NCI-H510A (cell line): ENCODE measurements at places on chromosomes 5 and 9.

DNA sequence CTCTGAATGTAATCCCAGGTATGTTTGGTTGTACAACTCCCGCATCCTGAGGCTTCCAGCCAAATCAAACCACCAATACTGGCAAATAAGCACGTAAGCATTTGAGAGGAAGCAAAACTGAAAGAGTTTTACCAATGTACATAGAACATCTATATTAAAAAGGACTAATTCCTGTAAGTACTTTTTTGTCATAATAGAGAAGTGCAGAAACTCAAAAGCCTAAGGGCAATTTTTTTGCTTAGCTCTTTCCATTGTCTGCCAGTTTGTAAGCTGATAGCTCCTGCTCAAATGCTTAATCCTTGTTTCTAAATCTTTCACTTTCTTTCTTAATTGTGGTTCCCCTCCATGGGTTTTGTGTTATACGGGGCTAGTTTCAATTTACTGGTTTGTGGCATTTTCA is 1151.8 kb downstream of the CDH12 start:
- no peak for DNase-seq

- no peak for DNase-seq
Observed at GRCh38 chr5:95720094-95720786, 10.9 kb upstream of the RHOBTB3 start.

GRCh38 chr9:117184173-117184572 is 230.7 kb downstream of the ASTN2 start:
- DNase-seq = no peak

DNA sequence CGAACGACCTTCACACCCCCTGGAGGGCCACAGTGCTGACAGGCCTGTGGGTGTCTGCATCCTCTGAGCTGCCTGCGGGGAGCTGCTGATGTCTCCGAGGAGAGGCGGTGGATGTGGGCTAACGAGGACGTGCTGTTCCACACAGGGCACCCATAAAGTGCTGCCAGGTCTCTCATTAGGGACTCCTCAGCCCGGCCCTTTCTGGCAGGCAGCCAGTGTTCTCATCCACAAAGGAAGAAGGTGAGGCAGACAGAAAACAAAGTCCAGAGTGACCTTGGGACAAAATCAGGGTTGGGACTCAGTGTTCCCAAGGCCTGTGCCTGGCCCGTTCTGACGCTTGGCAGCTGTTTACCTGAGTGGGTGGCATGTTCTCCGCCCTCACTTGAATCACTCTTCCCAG is 29.3 kb downstream of the CARTPT start:
- DNase-seq = no peak

- no peak for DNase-seq
Observed at GRCh38 chr9:125759764-125760129, 12.6 kb downstream of the PBX3 start.

DNA sequence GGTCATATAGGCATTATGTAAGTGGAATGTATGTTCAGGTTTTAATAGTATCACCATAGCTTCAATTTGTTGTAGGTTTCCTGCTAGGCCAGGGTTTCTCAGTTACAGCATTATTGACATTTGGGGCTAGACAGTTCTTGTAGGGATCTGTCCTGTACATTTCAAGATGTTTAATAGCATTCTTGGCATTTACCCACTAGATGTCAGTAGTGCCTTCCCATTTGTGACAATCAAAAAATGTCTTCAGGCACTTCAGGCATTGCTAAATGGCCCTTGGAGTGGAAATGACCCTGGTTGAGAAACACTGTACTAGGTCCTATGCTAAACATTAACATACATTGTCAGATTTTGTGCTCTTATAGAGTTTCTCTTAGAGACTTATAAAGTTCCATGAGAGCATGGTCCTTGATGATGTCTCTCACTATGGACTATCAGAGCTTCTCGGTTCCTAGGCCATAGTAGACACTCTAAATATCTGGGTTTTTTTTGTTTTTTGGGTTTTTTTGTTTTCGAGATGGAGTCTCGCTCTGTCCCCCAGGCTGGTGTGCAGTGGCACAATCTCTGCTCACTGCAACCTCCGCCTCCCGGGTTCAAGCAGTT is 1.4 kb downstream of the KIF20A start:
- DNase-seq = no peak

DNA sequence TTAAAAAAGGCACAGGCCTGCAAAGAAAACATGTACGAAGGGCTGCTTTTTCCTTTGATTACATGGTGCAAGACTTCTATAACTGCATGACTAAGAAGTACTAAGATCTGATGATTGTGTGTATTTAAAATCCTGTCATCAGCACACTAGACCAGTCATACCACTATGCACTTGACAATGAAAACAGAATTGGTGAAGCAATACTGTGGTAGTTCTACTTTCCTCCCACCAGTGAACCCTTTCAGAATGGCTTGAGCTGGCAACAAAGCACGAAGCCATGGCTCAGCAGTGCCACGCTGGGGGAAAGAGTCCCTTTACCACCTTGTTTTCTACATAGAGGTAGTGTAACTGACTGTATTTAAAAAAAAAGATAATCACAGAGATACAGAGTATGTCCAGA is 49.0 kb upstream of the POU5F2 start:
- no peak for DNase-seq

GRCh38 chr9:36550135-36550534 is 22.6 kb upstream of the MELK start:
- DNase-seq = no peak

DNA sequence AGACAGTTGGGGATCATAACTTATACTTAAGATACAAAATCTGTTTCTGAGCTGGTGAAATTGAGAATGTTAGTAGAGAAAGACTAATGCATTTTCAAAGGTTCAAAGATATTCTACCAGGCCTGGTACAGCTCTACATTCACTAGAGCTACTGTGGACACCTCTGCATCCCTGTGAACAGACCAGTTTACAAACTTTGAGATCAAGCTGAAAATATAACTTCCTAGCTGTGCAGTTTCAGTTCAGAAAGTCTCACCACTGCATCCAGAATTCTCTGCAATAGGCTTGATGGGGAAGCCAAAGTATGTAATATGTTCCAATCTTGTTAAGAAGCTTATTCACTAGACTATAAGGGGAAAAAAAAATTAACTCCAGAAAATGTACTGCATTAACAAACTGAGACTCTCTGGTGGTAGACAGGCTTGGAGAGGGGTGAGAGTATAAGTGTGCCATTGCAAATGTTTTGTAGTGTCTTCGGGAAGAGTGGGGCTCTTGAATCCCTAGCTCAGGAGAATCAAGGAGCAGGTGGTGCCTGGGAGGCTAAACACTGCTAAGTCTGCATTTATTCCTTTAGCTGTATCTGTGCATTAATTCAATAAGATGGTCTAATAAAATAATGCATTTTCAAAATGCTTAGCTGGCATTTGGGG is 671.9 kb downstream of the NR2F1-AS1 start:
- DNase-seq = no peak

- no peak for DNase-seq
Observed at GRCh38 chr5:131634666-131634995, 398 bp downstream of the RAPGEF6 start.

DNA sequence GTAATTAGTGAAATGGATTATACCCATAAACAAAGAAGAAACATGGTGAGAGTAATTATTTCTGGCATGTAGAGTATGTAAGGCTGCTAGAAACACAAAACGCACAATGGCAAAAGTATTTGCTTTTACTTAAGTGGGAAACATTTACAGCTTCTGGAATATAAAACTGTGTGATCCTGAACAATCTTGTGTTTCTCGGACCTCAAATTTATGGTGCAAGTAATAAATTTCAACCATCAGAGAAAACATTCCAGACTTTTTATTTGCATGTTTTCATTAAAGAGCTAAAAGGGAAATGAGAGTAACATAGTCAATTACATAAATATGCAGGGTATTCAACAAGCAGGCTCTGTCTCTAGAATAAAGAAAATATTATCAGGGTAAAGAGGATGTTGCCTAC is 17.2 kb upstream of the PRR16 start:
- no peak for DNase-seq

DNA sequence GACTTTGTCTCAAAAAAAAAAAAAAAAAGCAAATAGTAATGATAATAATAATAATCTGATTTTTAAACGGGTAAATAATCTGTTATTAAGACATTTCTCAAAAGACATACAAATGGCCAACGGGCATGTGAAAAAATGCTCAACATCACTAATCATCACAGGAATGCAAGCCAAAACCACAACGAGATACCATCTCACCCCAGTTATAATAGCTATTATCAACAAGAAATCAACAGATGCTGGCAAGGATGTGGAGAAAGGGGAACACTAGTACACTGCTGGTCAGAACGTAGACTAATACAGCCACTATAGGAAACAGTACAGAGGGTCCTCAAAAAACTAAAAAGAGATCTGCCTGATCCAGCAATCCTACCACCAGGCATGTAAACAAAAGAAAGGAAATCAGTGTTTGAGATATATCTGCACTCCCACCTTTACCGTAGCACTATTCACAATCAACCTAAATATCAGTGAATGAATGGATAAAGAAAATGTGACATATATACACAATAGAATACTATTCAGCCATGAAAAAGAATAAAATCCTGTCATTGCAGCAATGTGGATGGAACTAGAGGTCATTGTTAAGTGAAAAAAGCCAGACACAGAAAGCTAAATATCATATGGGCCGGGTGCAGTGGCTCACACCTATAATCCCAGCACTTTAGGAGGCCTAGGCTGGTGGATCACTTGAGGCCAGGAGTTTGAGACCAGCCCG is 24.9 kb downstream of the VAV2 start:
- no peak for DNase-seq

DNA sequence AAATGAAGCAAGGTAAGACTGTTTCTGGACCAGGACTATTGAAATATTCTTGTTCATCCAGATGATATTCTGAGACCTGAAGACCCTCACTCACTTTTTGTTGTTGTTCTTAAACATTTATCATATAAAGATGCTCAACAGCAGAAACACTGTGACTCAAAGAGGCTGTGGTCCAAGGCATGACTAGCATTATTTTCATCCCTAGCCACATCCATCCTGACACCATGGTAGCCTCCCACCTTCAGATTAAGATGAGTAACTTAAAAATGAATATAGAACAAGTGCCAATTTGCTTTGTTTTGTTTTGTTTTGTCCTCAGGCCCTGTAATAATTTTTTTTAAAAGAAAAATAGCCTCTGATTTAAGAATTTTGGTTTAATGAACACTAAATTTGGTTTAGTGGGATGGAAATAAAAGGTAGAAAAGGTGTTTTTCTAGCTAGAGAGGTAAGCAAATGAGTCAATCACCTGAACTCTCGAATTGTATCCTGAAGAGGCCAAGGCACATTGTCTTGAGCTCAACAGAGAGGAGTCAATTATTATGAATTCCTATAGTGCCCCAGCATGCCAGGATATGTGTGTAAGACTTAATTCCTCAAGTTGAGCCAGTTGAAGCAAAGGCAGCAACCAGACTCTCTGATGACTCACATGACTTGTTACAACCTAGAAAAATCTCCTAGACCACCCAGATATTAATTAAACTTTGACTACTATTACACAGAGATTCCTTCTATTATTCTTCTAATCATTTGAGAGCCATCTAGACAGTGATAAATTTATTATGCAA is 380.1 kb upstream of the TUSC1 start:
- no peak for DNase-seq

DNA sequence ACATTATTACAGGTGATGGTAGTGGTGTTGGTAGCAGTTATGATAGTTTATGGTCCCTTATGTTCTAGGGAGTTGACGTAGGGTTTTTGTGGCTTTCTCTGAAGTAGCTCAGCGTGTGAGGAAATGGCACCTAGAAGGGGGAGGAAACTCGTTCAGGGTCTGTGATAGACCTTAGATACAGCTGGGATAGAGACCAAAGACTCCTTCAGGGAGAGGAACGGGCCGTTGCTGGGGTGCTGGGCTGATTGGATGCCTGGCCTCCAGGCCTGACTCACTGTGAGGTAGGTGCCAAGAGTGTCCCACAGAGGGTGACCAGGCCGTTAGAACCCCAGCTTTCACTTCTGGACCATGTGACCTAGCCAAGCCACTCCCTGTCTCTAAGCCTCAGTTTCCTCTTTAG is 96.6 kb downstream of the DAB2IP start:
- DNase-seq = no peak

GRCh38 chr9:3331801-3332200 is 194.0 kb downstream of the RFX3 start:
- DNase-seq = no peak

DNA sequence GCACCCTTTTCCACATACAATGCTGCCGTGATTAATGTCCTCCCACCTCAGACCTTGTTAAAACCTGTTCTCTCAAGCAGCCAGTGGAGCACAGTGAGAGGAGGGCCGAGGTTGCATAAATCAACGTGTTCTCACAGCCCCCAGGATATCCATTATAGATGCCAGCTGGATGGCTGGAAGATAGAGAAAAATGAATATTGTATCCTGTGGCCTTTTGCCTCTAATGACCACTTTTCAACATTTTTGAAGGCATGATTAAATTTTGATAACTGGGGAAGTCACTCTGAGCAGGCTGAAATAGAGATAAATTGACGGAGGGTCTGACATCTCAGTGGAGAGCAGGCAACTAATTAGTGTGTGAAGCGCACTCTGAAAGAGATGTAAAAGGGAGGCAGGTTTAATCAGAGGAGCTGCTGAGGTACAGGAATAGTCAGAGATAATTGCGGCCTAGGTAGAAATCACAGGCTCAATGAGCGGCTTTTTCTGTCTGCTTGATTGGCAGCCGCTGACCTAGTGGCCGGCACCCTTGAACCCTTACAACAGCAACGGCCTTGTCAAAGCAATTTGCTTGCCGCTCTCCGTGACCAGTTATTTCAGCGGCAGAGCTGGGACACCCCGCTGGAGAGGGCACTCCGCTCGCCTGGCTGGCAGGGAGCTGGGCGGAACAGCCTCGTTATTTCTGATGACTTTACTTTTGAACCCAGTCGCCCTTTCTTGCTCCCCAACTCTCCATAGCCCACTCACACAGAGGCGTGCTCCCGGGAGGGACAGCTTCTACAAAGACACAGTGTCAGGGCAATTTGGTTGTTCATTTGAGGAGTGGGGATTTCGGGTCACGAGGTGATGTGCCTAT is 560.7 kb downstream of the PSAT1 start:
- no peak for DNase-seq
